Pons (tissue), 1 donor: ENCODE measurements at places on chromosomes 7 and 10.

DNA sequence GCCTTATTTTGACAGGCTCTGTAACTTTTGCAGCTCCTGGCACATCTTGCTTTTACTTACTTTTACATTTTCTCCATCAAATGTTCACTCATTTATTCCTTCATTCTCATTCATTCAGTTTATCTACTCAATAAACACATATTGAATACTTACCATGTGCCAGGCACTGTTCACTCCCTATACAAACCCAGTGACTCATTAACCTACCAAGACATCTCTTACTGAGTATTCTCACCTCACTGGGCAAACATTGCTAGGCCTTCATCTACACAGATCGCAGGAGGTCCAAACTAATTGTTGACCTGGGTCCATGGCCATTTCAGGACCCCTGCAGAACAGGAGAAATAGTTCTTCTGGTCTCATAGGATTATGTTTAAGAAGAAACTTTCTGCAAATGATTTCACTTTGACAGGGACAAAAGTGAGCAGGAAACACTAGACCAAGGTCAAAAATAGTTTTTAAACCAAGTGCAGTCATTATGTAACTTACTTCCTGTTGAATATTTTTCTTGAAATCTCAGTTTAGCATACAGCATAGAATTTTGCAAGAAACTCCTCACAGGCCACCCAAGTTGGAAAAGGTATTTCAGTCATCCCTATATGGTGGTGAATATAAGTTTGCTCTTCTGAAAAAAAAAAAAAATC, 17.6 kb downstream of the SLC26A4 start:
- DNase-seq, result no peak

DNA sequence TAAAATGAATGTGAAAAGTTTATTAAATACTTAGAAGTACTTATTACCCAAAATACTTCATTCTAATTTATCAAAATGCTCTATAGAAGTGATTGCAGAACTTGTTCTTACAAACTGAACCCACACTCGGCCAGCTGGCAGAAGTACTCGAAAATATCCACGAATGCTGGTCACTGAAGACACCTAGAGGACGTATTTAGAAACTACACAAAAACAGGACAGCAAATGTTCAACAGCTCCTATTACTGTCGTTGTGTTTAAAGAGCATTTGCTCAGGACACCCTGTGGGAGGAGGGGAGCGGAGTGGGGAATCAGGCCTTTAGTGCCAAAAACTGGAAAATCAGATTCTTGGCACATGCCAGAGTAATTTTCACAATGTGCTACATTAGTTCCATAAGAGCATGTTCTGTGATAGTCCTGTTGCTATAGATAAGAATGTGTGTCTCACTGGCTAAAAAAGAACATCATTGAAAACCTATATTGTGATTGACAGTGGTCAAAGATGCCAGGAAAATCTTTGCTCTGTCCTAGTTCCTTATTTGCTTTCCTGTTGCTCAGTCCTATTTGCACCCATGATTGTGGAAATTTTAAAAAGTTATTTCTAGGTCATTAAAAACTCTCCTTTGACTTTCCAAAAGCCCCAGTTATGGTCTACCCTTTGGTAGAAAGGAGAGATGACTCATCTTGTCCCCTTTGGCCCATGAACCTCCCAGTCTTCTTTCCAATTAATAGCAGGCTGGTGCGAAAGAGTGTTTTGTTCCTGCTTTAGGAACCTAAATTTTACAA, 49.0 kb upstream of the NRBF2 start:
- DNase-seq, result peak; percentile 92

- DNase-seq, result no peak
Measured at GRCh38 chr10:81600185-81600584, 274.8 kb upstream of the NRG3 start.

- peak; percentile 76 for DNase-seq
Measured at GRCh38 chr10:102917314-102917961, 656 bp upstream of the CNNM2 start.

- no peak for DNase-seq
Measured at GRCh38 chr7:31490796-31491314, 23.0 kb upstream of the ITPRID1 start.

GRCh38 chr7:30831936-30832335, 60.7 kb downstream of the MINDY4 start:
- DNase-seq, result no peak

DNA sequence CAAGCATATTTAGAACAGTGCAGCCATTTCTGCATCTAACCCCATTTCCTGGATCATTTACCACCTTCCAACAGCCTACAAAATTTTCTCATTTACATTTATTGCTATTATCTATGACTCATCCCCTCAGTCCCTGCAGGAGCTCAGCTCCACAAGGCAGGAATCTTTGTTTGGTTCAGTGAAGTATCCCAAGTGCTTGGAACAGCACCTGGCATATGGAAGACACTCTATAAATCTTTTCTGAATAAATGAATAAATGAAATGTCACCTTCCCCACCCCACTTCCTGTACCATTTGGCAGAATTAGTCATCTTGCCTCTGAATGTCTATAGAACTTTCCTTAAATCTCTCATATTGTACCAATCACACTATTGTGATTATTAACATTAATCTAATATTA, 110.7 kb downstream of the HIP1 start:
- no peak for DNase-seq

GRCh38 chr7:17131983-17132655, 166.3 kb upstream of the AHR start:
- DNase-seq, result no peak

DNA sequence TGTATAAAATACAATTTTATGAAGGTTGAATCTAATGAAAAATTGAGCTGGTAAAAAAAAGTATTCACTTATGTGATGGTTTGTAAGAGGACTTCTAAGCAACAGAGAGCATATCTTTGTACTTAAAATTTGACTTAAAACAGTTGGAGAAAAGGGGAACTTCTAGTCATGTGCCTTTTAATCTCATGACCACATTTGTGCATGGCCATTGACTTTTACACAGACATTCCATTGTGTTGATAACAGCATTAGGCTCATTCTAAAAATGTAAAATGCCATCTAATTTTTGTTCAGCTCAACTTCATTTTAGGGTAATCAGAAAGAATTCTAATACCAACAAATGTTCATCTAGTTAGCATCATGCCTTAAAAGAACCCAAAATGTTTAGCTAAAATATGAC, 119.9 kb downstream of the HPSE2 start:
- no peak for DNase-seq

DNA sequence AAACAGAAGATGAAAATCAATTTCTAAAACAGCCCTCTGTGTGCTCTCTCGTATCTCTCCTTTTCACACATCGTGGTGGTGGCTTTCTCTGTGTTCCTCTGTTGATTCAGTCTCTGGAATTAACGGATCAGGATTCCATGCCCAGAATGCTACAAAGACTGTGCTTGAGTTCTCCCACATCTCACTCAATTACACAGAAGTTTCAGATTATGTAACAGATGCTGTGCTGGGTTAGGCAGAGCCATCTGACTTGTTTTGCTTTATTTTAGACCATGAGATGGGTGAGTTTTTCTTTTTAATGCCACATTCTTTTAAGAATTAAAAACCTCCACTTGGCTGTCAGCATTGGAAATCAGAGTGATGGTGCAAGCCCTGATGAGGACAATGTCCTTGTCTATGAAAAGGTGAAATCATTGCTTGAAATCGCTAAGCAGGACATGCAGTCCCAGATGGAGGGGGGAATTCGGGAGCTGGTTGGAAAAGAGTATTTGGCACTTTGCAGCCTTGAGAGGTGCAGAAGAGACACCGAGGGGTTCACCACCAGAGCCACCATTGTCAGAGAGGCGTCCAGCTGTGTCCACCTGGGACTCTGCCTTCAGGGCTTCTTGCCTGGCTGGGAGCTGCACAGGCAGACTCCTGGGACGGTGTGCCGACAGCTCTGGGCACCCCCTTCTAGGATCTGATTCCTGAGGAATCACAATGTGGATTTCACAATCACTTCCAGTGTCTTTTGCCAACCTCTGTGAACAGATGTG, 80.4 kb downstream of the EGFR start:
- DNase-seq, result peak; percentile 75

DNA sequence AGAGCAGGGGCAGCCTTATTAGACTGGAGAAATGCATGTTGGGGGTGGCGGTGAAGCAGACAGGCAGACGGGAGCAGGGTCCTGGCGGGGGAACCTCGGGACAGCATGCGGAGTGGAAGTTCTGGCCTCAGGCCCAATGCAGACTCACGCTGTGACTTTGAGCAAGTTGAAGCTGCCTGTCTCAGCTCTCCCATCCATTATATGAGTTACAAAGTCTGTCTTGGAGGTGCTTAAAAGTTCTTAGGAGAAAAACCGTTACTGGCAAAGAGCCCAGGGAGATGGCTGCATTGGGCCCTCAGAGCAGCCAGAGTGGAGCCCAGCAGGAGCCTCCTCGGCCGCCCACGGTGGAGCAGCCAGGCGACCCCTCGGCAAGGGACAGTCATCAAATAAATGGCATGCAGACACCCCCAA, 509.5 kb downstream of the PLXNA4 start:
- DNase-seq, result peak; percentile 58

DNA sequence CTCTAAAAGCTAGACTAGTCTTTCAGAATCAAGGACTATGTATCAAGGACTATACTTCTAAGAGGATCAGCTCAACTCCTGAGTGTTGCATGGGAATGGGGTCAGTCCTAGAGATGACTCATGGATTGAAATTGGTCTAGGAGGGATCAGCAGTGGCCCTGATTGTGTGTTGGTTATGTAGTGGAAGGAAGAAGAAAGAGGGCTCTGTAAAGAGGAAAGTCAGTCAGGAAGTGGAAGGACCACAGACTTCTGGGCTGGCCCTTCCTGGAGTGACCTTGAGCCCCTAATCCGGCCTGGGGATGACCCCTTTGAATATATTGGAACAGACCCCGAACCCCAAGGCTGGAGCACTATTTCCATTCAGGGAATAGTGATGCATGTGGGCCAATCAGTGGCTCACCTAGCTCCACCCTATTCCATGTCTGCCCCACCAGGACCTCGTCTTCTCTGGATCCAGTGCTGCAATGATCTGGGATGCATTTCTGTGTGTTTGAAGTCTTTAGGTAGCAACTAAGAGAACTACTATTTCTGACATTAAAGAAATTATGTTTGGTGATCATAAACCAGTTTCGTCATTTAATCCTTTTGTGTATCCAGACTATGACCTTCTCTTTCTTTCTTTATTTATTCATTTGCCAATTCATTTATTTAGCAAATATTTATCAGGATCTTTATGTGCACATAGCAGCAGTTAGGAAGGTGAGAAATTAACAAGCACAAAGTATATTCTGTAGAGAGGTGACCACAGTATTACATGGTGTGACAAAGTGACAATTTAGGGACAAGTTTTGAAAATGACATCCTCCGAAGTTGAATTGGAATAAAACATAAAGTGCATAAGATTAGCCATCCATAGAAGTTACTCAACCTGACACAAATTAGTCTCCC, 48.6 kb upstream of the KIF5B start:
- DNase-seq, result no peak
